ENCODE measurements at places on chromosomes 5 and 9.

DNA sequence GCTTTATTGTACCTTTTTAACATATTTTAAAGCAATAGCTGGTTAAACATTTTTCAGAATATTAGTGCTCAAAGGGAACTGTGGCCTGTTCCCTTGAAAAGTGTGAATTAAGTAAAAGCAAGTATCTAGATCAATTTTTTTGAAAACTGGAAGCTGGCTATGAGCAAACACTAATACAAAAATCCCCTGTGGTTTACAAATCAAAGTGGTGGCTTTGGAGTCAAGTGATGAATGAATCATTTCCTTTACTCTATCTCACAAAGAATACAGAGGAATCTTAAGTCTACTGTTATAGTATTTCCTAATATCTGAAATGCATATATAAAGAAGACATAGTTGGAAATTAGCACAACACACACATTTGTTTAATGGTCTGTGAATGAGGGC is 212.4 kb upstream of the C9orf72 start:
- DNase-seq: no peak

DNA sequence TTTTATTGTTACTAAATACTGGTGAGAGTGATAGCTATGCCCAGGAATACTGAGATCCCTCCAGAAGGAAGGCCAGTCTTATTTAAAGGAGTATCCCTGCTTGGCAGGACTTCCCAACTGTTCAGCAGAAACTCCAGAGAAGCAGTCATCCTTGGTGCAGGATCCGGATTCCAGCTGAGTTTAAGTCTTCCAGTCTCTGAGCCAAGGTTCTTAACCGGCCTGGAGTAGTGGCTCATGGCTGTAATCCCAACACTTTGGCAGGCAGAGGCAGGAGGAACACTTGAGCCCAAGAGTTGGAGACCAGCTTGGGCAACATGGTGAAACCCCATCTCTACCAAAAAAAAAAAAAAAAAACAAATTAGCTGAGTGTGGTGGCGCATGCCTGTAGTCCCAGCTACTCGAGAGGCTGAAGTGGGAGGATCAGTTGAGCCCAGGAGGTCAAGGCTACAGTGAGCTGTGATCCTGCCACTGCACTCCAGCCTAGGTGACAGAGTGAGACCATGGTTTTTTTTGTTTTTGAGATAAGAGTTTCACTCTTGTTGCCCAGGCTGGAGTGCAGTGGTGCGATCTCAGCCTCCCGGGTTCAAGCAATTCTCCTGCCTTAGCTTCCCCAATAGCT is 7.6 kb downstream of the NAIF1 start:
- peak; percentile 87 for DNase-seq

DNA sequence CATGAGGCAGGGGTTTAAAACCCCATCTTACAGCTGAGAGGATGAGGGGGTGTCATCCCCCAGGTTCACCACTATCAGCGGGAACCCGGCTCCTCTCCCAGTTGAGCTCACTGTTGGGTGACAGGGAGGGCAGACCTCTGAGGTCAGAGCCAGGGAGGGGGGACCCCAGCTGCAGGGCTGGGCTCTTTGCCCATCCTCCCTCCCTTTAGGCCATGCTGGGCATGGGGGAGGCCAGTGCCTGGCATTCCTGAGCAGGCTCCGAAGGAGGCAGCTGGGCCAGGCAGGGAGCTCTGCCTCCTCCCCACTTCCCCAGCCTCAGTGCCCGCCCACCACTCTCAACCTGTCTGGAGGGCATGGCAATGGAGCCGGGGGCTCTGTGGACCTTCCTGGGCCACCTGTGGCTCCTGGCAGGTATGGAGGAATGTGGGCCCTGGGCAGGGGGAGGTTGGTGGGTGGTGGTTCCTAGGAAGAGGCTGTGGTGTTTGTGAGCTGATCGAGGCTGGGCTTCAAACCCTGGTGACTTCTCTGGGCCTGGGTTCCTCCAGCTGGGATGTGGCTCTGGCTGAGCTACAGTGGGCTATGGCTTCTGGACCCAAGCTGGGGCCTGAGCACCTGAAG is 12.6 kb downstream of the CRB2 start:
- DNase-seq: no peak

GRCh38 chr5:103505581-103506305 is 56.8 kb downstream of the NUDT12 start:
- peak; percentile 68 for DNase-seq

DNA sequence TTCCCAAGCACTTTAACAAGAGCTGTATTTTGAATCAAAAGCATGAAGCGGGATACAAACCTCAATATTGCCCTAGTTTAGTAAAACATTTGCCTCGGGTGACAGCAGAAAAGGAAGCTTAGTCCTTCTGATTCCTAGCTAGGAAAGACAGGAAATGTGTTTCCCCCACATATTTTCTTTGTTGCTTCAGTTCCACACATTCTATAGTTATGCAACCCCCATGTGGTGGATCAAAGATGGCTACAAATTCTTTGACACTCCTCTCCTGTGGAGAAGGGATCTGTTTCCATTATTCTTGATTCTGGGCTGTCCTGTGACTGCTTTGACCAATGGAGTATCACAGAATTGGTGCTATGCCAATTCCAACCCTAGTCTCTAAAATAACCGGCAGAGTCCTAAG is 89.1 kb upstream of the SLC30A5 start:
- DNase-seq: no peak

DNA sequence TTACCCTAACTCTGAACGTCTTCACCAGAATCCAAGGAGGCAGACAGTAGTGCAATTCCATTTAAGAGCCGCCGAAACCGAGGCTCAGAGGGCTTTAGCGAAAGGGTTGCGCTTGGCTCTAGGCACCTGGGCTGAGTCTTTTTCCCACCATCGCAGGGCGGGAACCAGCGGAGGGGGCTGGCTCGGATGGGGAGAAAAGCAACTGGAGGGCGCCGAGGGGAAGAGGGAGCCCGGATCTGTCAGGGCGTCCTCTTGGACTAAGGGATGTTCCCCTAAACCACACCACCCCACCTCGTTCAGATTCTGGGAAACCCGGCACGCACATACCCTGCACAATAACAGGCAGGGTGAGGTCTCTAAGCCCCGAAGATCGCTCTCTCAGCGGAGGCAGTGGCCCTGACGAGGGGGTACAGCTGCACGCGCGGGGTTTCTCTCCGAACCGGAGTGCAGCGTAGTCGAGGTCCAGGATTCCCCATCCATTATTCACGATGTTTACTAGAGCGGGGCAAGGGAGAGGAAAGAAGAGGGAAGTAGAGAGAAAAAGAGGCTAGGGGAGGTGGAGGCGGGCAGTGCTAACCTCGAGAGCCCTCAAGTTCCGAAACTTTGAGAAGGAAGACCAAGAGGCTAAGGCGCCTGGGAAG is 1.3 kb upstream of the POU4F3 start:
- no peak for DNase-seq

DNA sequence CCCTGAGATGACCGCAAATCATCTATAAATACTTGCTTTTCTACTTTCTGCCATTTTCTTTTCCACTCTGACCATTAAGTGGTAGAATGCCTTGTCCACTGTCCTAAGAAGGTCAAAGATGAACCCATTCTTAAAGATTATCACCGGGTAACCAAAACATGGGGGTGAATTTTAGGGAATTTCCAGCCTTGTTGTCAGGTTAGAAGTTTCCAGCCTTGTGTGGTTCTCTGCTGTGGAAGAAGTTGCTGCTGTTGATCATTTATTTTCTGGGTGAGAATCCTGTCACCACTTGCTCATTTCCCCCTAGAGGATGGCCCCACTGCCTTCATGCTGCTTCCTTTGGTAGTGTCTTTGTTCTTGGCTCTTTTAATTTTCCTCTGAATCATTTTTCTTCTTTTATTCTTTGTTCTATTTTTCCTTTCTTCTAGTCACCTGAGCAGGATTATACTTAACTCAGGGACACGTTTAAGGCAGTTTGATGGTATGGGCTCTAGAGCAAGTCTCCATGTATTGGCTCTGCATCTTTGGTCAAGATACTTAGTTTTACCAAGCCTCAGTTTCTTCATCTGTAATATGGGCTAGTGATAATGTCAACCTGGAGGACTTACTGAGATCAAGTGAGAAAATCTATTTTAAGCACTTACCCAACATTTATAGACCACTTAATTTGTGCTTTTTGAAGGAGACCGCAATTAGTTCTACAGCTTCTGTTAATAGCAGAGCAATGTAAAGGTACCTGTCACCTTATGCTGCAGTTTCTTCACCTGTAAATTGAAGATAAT is 266.2 kb downstream of the ARHGAP26 start:
- no peak for DNase-seq

GRCh38 chr9:136700304-136700703 is 12.1 kb upstream of the DIPK1B start:
- DNase-seq: no peak

DNA sequence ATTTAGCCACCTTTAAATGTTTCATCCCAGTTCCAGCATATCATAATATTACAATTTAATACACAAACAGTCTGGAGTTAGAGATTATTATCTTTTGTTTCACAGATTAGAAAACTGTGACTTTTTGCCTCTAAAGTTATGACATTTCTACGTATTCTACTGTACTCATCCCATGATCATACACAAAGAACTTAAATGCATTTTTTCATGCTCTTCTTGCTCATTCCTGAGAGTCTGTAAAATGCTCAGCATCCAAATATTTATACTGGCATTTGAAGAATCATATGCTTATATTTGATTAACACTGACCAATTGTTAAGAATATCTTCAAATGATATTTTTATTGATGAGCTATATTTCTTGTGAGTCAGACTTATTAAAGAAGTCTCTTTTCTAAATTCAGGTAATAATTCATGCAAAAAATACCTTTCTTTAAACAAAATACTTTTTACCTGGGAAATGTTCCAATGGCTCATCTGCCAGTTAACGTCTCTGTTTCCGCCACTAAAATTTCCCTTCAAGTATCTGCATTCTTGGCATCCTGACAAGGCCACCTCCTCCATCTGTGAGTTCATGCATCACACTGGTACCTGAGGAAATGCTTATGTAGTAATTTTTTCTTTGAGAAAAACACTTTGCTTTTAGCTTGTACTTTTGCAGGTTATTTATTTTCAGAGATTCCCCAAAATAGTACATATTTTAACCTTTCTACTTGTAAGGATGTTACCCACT is 139.6 kb upstream of the RASA1 start:
- no peak for DNase-seq

DNA sequence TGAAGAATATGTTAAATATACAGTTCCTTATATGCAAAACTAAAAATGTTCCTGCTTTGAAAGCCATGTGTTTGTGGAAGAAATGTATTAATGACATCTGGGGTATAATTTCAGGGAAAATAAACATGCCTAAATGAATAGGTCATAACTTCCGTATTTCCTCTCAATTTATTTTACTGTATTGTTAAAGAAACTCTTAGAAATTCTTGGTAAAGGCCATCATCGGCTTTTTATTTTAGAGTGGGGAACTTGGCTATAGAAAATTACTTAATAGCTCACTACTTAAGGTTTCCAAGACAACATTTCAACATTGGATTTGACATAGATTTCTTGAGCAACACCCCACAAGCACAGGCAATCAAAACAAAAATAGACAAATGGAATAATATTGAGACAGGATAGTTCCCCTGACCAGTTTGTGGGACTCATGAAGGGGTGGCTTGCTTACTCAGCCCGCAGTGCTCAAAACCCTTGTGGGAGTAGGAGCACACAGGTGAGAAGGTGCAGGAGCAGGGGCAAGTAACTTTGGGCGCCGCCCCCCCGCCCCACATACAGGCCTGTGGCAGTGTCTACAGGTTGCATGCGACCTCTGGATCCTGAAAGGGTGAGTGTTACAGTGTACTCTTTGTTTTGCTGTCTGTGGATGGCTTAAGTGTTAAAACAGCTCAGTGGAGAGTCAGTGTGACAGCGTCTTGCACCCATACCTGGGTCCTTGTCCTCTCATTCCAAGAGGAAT is 891.4 kb upstream of the C9orf72 start:
- no peak for DNase-seq

DNA sequence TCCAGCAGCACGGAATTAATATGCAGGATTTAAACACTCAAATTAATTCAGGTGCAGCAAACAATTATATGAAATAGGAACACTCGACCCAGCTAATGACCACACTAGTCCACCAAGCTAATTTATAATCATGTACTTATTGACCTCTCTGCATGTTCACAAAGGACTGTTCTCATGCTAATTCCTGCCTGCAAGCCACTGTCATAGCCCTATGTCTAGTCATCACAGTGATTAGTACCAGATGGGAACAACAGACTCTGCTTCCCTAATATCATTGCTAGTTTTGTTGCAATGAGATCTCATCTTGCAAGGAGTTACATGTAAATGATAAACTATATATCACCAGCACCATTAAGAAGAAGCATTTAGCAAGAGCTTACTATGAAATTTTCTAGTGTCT is 553.0 kb upstream of the GRAMD2B start:
- peak; percentile 81 for DNase-seq

GRCh38 chr9:120653762-120654161 is 60.5 kb downstream of the MEGF9 start:
- no peak for DNase-seq

GRCh38 chr9:136623842-136624183 is 38.9 kb upstream of the EGFL7 start:
- DNase-seq: no peak

- DNase-seq: peak; percentile 51
Measured at GRCh38 chr5:176151281-176151680, 86.9 kb upstream of the SIMC1 start.

DNA sequence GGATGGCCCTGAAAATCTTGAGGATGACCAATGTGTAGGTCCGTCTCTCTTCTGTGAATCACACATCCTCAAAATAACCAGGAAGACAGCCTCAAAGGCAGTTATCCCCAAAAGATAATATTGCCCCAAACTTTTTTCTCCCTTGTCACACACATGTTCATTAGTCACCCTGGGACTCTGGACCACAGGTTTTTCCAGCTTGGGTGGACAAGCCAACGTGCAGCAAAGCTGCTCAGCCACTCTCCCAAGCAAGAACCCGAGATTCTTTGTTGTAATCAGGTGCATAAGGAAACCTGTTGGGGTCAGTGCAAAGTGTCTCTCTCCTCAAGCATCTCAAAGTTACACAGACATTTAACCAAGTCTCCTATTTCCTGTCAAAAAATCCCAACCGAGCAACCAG is 196.6 kb downstream of the GNA14 start:
- no peak for DNase-seq

- DNase-seq: peak; percentile 48
Measured at GRCh38 chr9:70427161-70427945, 12.9 kb upstream of the KLF9 start.

DNA sequence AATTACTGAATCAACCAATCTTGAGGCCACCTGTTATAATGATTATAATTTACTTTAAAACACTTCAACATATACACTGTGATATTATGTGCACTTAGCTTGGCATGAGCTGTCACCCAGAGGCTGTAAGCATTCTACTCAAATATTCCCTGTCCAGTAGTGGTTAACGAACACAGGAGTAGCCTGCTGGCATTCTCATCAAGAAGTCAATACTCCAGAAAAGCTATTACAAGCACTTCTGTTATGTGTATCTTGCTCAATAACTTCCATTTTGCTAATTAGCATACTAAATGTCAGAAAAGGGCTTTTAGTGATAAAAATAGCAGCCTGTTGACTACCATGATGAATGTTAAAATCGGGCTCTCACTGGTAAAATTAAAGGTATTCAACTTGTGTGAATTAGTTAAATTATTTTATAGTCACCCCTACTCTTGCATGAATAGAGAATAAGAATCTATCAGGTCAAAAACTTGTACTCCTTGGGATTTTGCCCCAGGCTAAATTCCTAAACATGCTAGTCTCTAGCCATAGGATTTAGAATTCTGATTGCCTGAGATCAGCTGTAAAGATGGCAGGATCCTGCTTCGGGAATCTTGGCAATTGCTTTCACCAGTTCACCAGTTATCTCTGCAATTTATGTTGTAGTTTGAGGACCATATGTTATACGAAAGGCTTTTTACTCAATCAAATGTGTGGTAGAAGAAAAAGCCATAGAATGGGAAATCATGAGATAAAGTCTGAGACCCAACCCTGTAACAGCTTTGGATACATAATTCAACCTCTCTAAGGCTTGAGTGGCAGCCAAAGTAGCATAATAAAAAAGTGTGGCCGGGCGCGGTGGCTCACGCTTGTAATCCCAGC is 43.4 kb upstream of the PAM start:
- peak; percentile 24 for DNase-seq
